ENCODE measurements at places on chromosomes 5 and 9.
A peak's percentile ranks its signal among the peaks of the same experiment; 100 is the strongest.

GRCh38 chr5:56561-57290 lies 35.2 kb upstream of the PLEKHG4B start:
- DNase-seq: no peak

DNA sequence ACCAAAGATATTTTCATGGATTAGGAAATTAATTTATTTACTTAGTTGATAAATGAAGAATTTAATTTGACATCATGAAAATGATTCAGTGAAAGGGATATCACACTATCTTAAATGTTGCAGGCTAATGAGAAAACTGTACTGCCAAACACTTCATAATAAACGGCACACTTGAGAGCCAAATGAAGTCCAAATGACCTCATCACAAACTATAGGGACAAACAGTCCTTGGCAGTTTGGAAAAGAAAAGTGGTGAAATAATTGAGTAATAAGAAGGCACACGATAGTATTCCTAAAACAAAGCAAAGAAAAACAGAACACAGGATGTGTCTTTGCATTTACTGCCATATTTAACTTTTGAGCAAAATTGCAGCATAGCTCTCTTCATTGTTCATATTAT lies 116.9 kb upstream of the TLR4 start:
- DNase-seq: no peak

DNA sequence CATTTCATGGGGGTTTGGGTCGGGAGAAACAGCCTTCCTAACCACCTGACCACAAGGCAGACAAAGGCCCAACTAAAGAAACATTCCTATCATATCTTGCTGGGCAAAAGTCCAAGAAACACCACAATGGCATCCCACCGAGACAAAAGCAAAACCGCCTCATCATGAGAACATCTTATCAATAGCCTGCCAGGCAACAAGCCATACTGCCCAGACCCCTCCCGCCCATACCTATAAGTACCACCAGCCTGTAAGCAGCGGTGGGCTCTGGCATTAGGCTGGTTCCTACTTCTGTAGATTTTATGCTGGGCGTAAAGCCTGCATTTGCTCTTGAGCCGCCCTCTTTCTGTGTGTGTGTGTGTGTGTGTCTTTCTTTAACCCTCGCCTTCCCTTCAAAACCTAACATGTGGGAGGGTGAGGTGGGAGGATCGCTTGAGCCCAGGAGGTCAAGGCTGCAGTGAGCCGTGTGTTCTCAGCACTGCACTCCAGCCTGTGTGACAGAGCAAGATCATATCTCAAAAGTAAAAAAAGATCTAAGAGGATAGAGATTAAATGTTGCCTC lies 56.9 kb downstream of the PDE6A start:
- DNase-seq: no peak

DNA sequence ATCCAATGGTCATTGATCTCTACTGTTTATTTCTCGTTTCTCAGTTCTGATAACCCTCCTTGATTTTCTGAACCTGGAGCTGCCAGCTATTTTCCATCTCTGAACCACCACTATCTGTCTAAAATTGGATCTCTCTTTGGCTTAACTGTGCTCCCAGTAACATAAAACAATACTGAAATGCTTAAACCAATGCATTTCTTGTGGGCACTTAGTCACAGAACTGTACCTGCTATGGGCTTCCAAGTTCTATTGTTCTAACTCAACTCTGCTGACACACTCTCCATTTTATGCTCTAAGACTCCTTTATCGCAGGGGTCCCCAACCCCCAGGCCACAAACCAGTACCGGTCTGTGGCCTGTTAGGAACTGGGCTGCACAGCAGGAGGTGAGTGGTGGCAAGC lies 120.6 kb downstream of the LHFPL2 start:
- DNase-seq: no peak

- no peak for DNase-seq
These were observed 136.4 kb downstream of the SLF1 start for GRCh38 chr5:94754824-94755223.

DNA sequence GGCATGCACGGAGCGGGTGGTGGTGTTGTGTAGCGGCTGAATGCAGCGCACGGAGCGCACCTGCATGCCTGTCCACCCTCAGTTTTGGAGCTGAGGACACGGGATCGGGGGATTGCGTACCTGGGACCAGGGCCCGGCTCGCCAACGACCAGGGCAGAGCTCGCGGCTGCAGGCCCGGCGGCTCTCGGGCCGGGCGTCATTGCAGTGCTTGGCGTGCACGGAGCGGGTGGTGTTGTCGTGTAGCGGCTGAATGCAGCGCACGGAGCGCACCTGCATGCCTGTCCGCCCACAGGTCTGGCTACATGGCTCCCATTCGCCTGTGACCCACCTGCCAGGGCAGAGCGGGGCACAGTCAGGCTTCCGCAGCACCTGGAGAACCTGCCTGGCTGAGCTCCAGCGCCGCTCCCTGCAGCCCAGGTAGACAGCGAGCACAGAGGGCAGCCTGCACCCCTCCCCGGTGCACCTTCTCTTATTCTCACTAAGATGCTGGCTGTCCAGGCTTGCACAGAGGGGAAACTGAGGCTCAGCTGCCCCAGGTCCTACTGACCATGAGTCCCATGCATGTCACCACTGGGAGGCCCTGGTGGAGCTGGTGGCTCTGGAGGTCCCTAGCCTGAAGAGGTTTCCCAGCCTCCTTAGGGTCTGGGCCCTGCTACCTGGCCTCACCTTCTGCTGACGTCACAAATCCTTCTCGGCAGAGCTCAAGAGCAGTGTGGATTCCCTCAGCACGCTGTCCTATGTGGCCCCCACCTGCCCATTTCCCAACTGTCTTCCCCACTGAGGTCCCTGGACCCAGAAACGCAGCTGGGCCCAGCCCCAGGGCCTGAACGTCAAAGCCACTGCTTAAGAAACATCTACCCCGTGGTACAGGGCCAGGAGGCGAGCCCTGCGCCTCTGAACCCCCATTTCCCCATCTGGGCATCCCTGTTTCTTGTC lies 64.9 kb downstream of the ZNF354C start:
- no peak for DNase-seq

DNA sequence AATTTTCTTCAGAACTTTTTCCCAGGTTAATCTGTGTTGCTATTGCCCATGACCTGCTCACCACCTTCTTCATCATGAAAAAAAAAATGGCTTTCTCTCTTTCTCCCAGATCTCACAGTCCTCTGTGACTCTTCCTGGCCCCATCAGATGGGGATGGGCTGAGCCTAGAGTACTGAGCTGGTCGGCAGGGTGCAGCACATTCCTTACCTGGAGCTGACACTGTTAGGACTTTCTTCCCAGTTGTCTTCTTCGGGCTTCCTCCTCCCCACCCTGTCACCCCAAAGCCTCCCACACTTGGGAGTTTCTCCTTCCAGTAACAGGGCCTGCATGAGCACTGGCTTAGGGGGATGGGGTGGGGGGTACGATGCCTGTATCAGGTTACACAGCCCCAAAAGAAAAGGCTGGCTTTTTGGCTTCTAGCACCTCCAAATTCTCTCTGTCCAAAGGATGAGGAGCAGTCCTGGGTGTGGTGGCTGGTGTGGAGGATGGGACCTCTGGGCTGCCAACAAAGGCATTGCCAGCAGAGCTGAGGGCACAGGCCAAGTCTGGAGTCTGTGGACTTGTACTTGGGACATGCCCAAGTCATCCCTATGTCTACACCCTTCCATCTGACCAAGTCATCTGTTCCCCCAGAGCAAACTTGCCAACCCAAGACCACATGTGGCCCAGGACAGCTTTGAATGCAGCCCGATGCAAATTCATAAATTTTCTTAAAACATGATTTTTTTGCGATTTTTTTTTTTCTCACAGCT lies 68.0 kb upstream of the HSPA9 start:
- no peak for DNase-seq

- no peak for DNase-seq
These were observed 11.6 kb downstream of the FCN2 start for GRCh38 chr9:134892221-134892620.

DNA sequence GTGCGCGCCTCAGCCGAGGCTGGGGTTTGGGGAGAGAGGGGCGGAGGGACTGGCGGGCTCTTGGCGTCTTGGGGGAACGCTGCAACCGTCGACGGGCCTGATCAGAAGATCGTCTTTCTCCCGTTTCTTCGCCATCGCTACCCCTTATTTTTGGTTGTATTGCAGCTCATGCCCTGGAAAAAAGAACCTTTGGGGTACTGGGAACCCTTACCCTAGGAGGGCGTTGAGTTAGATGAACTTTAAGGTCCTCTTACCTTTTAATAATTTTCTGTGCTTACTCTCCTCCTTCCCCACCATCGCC lies 719 bp downstream of the PAIP2 start:
- DNase-seq: peak; percentile 79

- DNase-seq: peak; percentile 49
These were observed 6.4 kb upstream of the RALGDS start for GRCh38 chr9:133127340-133127981.

DNA sequence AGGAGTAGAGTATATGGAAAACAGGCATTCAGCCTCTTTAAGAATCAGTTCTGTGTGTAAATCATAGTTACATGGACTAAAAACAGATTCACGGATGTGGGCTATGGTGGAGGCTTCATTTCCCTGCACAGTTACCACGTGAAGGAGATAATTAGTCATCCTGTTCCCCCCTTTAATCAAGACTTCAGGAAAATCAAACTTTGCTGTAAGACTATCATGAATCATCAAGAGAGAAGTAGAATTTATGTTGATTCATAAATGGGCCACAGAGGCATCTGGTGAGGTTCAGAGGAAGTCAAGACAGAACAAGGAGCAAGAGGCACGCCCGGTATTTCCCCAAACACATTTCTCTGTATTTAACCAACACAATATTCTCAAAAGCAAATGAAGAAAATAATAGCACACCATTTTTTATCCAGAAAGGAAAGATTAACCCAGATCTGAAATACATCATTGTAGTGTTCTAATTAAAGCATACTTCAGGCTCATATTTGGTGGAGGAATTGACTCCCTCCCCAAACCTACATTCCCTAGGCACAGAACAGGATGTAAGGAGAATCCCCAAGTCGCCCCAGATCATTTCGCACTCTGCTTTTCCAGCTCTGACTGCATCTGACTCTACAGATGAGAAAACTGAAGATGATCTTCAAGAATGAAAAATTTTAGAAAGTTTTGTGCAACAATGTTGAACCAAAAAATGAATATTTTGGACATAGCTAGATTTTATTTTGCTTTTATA lies 175.8 kb upstream of the GAS1 start:
- no peak for DNase-seq

DNA sequence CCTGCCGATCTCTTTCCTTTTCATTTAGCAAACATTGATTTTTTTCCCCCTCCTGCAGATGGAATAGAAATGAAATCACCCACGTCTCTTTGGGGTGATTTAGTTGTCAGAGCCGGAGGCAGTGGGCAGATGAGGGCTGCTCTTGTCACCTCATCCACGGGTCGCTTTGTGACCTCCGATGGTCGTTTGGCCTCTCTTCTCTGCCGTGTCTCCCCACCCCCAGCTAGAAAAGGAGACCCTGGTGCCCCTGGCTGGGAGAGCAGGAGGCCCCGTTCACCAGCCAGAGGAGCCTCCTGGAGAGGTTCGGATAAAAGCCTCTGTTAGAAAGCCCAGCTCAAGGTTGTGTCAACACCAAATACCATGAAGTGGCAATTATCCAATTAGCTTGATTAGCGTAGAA lies 21.6 kb upstream of the RXRA start:
- no peak for DNase-seq

DNA sequence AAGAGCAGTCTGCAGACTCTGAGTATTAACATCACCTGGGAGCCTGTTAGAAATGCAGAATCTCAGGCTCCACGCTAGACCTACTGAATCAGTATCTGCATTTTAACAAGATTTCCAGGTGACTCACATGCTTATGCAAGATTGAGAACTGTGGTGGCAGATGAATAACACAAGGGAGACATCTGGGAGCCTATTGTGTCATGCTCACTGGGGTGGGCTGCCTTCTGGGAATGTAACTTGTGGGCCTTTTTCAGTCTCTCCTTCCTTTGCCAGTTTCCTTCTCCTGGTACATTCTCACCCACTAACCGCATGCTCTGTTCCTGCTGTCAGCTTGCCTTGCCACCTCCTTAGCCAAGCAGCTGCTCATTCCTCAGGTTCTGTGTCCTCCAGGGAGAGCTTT lies 176.6 kb upstream of the C9orf72 start:
- no peak for DNase-seq

DNA sequence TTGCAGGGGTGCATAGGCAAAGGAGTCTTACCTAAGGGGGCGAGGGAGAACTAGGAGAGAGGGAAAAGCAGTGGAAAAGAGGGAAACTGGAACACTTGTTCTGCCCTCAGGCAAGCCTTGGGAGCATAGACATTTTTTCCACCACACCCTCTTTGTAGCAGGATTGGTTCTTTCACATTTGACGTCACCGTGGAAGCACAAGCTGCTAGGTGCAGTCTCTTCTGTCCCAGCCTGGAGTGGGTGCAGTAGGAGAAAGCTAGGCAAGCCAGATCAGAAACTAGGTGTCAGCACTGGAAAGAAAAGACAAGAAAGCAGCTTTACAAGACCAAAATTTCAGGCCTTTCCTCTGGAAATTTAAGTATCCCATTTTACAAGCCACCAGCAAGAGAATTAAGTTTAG lies 440.4 kb downstream of the EFNA5 start:
- no peak for DNase-seq

GRCh38 chr5:90301248-90301647 lies 108.3 kb downstream of the CETN3 start:
- no peak for DNase-seq

DNA sequence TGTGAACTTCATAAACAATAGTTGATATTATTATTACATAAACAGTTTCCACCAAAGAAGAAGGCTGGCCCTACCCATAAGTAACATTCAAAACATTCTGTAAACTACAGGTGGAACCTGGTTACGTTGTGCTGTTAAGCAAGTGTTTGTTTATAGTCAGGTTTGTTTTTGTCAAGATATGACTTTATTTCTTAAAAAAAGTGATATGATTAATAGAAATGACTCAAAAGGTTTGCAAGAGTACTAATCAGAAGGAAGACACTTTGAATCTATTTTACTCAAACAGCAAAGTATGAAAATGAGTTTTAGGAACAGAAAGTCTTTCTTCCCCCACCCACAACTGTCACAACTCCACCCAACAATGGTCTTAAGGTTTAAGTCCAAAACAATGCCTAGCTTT lies 220.8 kb downstream of the PLK2 start:
- no peak for DNase-seq

DNA sequence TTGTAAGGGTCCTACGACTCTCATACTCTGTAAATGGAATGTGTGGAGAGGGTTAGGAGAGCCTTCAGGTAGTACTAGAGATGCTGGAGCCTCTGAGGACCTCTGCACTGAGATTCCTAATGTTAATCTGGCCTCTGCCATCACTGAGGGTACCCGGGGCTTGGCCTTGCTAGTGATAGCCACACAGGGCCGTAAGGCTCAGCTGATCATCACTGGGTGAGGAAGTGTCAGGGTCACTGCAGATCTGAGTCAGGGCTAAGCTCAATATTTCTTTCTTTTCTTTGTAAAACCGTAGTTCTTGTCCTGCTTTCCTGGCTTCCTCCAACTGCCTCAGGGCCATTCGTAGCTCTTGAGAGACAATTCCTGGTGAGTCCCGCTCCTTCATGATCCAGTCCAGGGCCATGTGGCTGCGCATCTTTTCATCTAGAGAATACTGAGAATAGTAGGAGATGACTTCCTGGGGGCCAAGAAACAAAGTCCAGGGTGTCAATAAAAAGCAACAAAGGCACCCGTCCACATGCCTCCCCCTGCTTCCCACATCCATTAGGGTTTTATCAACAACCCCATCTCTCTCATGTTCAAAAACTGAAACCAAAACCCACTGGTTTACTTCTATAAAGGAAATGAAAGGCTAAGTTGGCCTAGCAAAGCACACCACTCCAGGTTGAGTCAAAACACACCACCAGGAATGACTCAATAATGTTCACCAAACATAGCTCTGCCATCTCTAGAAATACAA lies 47.7 kb downstream of the LIX1 start:
- DNase-seq: no peak

- no peak for DNase-seq
These were observed 40.7 kb downstream of the LHFPL2 start for GRCh38 chr5:78607864-78608263.

- DNase-seq: peak; percentile 93
These were observed at the start of gene CACFD1 for GRCh38 chr9:133459476-133460404. TSS of gene CACFD1 (plus strand) at chr9:133459978. CDS start at chr9:133460067, 89 bp downstream.
